ENCODE measurements at places on chromosomes 16 and 17.

DNA sequence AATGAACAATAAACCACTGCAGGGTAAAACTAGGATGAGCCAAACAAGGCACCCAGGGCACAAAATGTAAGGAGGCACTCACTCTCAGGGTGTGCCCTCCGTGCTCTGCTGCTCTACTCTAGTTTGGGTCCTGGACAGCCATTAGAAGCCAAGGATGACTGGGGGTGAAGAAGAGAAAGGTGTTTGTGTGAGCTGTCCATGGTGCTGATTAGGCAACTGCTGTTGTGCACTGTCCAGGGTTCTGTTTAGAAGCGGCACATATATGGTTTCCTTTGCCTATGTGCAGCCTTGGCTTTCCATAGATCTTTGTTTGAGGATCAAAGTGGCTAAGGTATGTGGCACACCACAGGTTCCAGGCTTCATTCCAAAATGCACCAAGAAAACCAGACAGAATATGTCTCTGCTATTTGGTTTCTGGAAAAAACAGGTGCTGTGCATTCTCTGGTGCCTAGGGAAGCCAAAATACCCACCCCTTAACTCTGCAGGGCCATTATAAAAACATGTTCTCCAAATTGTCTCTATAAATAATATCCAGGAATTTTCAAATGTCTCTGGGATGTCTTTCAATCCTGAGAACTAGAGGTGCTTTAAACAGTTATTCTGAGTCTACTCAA lies 123.5 kb downstream of the CBLN1 start:
- no peak for DNase-seq

GRCh38 chr17:7410634-7411426 lies 3.2 kb downstream of the NLGN2 start:
- DNase-seq: no peak

DNA sequence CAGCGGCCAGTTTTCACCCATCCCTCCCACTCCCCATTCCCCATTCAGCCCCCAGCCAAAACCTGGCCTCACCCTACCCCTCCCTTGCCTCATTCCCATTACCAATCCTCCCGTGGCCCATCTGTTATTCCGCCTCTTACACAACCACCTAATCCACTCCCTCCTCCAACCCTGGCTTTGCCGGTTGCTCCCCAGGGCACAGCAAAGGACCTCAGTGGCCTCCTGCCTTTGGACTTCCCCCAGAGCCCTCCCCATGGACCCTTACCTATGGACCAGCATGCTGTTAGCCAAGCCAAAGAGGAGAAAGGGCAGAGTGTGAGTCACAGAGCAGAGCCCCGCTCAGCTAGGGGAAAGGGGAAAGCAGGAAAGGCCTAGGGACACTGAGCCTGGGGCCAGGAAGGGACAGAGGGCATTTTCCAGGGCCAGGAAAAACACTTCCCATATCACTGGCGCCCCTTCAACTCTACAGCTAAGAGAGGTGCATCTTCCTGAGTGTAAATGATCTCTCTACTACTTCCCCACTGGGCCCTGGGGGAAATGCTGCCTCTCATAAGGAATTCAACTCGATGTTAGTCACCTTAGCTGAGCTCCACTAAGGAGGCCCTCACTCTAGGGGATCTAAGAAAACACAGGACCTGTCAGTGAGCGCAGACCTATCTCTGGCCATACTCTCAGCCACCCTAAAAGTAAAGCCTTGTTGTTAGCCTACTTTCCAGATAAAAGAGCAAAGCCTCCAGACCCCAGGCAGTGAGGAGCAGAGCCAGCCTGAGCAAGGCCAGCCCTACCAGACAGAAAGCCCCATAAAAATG lies 10.6 kb downstream of the PEMT start:
- DNase-seq: no peak

DNA sequence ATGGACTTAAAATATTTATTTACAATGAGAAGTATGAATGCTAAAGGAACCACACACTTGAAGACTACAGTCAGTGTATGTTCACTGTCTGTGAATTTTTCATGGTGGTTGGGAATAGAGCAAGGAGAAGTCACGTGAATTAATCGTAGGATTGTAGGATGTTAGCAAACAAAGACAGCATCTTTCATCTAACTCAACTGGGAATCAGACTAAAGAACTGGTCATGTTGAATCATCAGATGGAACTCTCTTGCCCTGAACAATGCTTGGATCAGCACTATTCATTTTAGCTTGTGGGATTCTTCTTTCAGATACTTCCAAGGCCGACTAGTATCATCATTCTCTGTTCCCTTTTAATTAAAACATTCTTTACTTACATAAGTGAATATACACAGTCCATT lies 18.1 kb downstream of the KCNJ2 start:
- no peak for DNase-seq

All from GM12864 (cell line).